ENCODE measurements at places on chromosomes 1 and 21. TPM values are rescaled to one million over a fixed set of nuclear protein-coding genes. Genes with fewer than 3 reads are reported as not detected.

GRCh38 chr21:36048357-36048756, 12.0 kb downstream of the SETD4 start:
- DNase-seq = no peak

- no peak for DNase-seq
Measured at GRCh38 chr1:178954325-178954690, 71.4 kb upstream of the FAM20B start.

DNA sequence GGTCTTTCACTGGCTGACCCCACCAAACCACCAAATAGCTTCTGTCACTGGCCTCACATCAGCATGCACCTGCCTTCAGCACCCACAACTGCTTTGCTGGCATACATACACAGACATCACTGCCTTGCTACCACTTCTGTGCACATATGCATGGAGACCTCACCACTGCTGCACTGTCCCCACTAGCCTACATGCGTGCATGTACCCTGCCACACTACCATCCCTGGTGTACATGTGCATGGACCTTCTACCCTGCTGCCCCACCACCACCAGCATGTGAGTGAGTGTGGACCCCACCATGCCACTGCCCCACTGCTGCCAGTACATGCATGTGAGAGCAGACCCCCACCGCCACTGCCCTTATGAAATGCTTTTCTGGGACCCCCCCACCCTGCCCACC, 6.1 kb downstream of the CD1C start:
- no peak for DNase-seq

DNA sequence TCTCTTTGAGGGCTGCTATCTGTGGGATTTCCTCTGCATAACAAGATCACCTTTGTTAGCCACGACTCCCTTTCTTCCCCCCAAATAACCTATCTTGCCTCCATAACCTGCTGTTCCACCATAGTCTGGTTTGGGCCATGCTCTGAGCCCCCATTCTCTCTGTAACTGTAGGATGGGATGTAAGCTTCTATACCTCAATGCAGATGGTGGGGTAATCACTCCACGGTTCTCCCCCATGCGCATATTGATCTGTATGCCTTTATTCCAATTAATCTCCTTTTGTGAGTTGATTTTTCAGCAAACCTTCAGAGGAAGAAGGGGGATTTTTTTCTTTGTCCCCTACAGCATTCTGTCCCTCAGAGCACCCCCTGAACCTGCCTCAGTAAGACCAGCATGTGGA, 170.1 kb upstream of the IRF2BP2 start:
- peak; percentile 54 for DNase-seq

DNA sequence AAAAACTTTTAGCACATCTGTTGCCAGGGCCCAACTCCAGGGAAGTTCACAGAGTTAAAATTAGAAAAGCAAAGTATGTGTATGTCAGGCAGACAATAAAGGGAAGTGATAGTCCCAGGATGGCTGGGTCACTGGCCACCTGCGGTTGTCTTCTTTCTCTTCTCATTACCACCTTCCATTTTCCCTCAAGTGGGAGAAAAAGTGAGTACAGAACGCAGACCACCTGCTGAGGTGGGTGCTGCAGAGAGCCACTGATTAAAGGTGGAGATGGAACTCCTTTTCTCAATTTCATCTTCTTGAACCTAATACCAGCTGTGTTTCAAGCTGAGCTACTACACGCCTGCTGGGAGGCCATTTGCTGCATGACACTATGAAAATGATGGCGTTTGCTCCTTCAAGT, 88.8 kb upstream of the PDE4B start:
- no peak for DNase-seq

- no peak for DNase-seq
Measured at GRCh38 chr1:119477710-119478109, 29.3 kb upstream of the HSD3B1 start.

DNA sequence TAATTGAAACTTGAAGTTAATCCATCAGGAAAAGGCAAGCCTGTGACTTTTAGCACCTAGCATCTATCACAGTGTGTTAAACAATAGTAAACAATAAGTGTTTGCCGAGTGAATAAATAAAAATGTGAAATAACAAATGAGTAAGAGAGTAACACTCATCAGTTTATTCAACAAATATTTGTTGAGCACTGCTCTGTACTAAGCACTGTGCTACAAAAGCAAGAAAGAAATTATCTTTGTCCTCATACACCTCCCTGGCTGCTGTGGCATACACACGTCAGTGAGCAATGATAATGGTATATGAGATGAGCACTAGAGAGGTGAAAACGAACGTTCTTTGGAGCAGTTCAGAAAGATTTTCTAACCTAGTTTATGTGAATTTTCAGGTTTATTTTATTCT, 295.0 kb upstream of the LRRC7 start:
- DNase-seq = no peak

DNA sequence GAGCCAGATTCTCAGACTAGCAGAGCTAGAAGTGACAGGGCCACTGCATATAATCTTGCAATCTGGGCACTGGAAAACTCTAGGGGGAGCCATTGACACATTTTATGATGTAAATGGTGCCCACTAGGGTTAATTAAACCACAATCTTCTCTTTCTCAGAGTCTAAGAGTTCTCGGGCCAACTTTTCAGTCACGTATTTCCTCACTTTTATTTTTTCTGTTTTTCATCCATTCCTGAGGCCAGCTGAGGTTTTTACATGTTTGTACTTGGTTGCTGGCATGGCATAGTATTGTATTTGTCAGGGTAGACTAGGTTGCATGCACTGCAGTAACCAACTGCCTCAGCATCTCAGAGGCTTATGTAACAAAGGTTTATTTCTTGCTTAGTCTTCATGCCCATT, 138.2 kb downstream of the ZNF326 start:
- DNase-seq = no peak

GRCh38 chr1:169890761-169891538, 2.7 kb downstream of the SCYL3 start:
- peak; percentile 84 for DNase-seq

DNA sequence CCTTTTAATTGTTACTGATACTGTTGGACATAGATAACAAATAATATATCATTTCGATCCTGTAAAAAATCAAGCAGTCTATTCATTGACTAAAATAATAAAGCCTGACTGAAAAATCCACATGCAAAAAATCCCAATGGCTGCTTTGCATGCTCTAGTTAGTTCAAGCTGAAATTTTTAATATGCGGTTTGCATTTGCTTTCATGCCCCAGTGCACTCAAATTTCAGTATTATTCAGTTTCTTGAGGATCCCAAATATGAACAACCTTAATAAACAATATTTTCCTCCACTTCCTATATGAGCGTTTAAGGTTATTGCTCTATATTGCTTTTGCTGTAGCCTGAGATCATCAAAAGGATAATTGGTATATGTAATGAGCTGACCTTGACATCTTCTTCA, 75.1 kb upstream of the DPH5 start:
- no peak for DNase-seq

DNA sequence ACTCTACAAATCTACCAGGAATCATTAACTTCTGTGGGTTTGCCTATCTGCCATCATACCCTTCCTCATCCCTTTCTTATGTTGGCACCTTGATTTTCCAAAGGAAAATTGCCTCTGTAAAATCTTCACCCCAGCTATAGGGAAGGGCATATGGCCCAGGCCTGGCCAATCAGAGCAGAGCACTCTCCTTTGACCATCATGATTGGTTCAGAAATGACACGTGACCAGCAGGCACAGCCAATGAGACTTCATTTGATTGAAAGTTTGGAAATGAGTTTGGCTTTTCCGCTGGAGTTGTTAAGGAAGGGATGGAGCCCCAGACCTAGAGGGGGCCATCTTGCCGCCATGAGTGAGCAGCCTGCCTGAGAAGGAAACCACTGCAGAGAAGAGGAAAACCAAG, 35.1 kb upstream of the IFFO2 start:
- no peak for DNase-seq

The MROH7 gene
- total RNA-seq = 0.07 TPM

The TNFRSF9 gene
- 30.5 TPM for total RNA-seq

The TNFRSF4 gene
- total RNA-seq = 702 TPM

GRCh38 chr21:42618707-42619102, 34.7 kb upstream of the PDE9A start:
- no peak for DNase-seq

The NR5A2 gene
- not detected for total RNA-seq

The AADACL3 gene
- not detected for total RNA-seq

DNA sequence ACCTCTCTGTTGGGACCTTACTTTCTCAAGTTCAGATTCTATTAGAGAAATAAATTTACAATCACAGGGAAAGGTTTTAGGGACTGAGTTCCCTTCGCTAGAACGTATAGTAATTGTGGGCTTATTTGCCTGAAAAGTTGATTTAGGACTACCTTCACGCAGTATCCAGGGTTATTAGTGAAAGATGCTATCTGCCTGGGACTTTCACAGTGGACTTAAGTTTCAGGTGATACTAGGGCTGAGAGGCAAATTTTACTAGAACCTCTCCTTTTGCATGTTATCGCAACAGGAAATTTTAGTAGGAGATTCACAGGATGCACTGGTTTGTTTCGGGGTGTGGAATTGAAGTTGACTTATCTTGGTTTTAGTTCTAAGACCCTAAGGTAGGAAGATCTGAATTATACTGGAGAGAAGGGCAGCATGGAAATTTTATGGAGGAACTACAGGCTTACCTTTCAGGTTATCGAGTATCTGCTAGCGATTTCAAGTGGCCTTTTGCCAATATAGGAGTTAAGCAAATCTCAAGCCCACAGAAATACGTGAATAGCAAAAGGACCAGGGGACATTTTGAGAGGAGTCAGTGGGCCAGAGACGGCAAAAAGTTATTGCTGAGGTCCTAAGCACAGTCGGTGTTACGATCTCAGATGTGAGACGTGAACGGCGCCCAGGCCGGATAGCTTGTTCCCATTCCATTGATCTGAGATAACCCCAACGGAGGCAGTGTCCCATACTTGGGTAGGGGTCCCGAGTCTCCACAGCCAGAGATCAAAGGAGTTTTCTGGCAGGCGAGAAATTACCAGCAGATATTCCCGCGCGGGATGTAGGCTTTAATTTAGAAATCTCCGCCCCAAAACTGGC, 723 bp upstream of the GNAI3 start:
- peak; percentile 79 for DNase-seq

The FCGR3B gene
- not detected for total RNA-seq

DNA sequence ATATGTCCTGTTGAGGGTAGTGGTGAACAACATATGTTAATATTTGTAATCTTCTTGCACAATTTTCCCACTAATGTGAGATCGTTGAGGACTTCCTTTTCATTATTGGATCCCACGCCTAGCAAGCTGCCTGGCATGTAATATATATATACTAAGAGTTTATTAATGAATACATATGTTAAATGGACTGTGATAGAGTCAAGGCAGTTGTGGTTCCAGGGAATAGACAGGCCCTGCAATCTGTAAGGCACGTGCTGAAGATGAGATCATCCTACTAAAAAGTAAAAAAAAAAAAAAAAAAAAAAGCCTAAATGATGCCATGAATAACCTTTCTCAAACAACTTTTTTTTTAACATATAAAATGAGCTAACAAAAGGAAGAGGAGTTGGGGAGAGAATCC, 28.9 kb downstream of the PLPPR5 start:
- no peak for DNase-seq

GRCh38 chr1:28110555-28110954, 22.1 kb upstream of the EYA3 start:
- DNase-seq = no peak

DNA sequence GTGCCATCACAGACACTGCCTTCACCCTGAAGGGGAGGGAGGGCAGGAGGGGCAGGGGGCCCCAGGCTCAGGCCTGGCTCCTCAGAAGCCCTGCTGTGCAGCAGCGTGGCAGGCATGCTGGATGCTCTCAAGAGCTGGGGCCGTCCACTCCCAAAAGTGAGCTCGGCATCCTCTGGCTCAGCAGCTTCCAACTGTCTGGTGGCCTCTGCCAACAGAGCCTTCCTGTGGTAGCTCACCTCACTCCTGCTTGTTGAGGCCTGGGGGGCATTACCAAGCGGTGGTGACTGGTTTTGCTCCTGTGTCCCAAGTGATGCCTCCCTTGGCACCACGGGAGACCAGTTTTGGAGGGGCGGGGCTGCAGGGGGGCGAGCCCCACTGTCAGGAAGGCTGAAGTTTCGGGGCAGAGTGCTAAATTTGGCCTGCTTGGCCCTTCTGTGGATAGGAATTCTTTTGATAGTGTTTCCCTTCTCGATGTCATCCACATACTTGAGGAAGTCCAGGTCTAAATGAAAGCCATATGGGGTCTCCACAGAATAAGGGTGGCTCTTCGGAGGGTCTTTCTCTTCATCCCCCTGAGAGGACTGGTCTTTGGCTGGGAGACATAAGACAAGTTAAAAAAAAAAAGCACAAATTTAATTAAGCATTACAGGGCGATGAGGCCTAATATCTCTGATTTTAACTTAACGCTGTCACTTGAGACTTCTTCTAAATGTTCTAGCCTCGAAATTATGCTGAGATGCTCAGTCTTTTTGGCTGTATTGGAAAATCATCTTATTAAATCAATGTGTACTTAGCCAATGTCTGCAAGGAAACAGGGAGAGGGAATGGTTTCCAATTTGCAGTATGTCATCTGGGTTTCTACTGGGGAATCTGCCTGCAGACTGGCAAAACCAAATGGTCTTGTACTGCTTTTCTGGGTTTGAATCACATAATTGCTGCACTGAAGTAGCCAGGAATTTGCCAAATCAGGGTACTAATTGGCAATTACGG, 44.4 kb downstream of the KANK4 start:
- no peak for DNase-seq

DNA sequence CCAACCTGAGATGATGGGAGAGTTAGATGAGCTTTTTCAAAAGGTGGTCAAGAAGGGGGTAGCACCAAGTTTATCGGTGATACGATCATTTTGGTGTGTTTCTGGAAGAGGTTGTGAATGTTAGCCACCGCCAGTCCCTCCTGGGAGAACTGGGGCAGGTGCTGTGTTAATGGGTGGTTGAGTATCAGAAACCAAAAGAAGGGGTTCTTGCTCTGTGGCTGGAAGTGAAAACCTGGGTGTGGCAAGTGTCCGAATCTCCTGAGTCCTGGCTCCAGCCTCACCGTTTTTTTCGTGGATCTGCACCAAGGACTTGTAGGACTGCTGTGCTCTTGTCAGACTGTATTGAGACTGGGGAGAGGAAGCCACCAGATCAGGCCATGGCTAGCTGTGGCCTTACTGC, 7.8 kb downstream of the UBE2Q1 start:
- no peak for DNase-seq

DNA sequence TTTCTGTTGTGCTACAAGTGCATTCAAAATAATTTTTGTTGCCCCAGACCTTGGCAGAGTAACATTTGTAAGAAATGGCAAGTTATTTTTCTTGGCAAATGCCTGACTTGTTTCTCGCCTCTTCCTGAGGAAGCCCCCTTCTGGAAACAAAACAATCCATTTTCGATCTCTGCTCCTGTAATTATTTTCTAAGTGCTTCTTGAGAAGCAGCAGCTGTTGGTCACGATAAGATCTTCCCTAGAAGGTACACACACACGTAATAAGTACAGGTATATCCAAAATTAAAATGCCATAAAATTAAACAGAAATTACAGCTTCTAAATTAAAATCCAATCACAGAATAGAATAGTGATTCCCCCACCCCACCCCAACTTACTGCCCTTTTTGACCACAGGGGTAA, 47.3 kb downstream of the LPGAT1 start:
- no peak for DNase-seq

DNA sequence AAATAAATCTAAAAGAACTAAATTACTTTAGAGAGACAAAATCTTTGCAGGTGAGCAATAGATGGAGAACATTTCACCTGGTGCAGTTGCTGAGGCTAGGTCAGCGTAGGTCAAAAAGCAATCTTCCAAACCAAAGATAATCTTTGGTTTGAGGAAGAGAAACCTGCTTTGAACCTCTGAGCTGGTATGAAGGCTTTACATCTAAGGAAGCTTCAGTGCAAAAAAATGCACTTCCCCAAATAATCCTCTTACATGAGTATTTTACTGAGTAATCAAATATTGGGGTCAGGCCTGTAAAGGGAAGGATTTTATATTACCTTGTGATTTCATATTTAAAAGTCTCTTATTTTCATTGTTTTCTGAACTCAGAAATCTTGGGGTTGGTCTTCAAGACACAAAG, 223.6 kb downstream of the SRGAP2C start:
- DNase-seq = no peak

The CD48 gene
- total RNA-seq = 206 TPM

All from activated CD4-positive, alpha-beta T cell treated with anti-CD3 and anti-CD28 coated beads, Interleukin-2, amount 10 ng/mL, durations not matched to agents 24 days and 14 days (primary cell).